ENCODE measurements at places on chromosomes 5 and 9.

- DNase-seq = no peak
Observed at GRCh38 chr5:124132843-124133242, 613.6 kb downstream of the ZNF608 start.

DNA sequence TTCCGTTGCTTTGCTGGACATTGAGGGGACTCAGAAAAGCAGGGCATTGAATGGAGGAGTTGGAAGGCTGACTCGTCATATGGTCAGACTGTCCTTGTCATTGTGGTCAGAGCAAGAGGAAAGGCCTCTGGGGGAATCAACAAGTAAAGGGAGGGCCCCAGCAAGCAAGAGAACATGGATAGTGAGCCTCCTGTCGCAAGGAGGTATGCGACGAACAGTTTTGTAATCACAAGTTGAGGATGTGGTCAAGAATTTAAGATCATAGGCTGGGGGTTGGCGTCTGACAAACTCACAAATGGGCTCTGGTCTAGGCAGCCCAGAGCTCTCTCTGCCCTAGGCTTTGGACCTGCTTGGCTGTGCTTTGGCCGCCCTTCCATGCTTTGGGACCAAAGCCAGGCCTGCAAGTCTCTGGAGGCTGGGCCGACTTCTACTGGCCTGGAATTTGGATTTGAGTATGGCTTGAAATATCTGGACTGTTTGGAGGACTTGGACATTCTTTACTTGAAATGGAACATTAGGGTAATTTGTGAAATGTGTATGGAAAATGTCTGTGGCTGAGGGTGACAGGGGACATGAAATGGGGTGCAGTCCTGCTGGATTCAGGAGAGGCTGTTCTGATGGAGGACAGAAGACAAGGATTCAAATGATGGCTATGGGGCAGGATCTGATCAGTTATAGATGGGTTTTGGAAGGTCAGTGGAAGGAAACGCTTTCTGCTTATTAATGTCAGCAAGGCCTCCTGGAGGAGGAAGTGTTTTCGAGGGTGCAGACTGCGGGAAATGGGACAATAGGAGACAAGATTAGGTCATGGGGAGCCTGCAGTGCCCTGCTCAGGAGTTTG is 19.2 kb upstream of the NDST1 start:
- no peak for DNase-seq

- no peak for DNase-seq
Observed at GRCh38 chr9:135819905-135820304, 87.4 kb downstream of the CAMSAP1 start.

- no peak for DNase-seq
Observed at GRCh38 chr5:98880151-98880550, 48.7 kb downstream of the CHD1 start.

- no peak for DNase-seq
Observed at GRCh38 chr9:121067640-121068039, 7.1 kb upstream of the CNTRL start.

DNA sequence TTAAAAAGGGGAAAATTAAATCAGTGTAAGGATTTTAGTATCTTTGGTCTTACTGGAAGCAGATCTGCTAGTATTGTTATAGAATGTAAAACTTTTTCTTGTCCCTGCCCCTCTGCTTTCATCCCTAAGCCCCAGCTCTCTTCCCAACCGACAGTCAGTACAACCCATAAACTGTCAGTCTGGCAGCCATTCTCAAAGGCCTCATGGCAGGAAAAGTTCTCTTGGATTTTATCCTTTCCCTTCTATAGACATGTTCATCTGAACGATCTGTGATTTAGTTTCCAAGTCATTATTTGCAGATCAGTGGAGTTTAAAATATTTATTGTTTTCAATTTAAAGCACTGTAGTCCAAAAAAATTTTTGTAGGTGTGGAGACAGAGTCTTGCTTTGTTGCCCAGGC is 39.2 kb downstream of the ARRDC3 start:
- DNase-seq = no peak

Measured in ureter (tissue), 1 donor.